Activated CD4-positive, alpha-beta T cell treated with anti-CD3 and anti-CD28 coated beads for 4 hours (primary cell): ENCODE measurements at places on chromosomes 6 and 20.
A peak's percentile ranks its signal among the peaks of the same experiment; 100 is the strongest.

DNA sequence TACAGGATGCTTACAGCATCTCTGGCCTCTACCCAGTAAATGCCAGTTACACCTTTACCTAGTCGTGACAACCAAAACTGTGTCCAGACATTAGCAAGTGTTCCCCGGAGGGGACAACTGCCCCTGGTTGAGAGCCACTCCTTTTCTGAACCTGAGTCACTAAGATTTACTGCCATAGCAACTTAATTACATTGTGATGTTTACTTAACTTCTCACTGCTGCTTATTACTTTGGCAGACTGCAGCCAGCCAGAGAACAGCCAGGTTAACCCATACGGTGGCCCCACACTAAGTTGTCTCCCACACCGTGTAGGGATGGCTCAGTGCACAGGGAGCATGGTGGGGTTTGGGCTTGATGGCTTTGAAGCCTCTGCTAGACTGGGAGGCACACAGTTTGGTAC is 204.7 kb upstream of the SULF2 start:
- no peak for DNase-seq

DNA sequence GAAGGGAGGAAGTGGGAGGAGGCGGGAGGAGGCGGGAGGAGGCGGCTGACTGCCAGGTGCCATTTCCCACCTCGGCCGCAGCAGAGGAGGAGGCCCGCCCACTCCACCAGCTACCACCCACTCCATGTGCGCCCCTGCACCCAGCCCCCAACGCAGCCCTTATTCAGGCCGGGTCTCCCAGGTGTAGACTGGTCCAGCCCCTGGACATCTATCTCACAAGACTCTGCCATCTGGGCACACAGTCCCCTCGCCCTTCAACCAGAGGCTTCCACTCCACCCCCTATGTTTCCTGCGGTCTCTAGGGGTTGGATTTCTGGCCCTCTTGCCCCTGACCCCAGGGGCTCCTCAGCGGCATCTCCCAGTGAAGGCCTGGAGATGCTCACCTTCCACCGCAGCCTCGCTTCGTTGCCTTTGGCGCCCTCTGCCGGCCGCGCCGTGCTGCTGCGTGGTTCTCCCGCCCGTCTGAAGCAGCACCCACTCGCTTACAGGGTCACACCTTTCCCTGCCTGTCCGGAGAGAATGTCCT is 32.6 kb upstream of the FAM83D start:
- DNase-seq = peak; percentile 83

DNA sequence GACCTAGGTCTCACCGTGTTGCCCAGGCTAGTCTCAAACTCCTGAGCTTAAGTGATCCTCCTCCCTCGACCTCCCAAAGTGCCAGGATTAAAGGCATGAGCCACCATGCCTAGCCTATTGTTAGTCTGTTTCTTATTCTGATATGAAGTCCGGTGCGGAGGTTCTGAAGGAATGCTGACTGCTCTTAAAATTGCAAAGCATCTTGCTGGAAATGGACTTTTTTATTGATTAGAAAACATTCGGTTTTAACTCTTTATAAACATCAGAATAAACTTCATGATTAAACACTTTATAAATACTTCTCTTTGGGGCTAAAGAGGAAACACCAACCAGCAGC is 3.2 kb downstream of the TNFAIP3 start:
- no peak for DNase-seq

DNA sequence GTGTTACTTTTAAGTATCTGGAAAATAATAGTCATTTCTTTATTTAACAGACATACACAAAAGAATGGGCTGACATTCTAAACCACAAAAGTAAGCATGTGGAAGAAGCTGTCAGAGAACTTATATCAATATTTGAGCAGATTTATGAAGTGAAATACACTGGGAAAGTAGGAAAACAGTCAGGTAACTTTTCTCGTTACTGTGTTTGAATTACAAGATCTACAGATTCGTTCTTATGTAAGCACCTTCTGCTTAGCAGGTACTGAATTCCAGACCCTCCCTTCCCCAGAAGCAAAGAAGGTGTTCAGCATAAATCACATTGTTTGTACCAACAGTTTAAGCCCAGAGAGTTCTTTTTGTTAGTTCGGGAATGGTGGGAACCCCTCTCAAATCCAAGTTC is 88.0 kb downstream of the DNAH8 start:
- no peak for DNase-seq

DNA sequence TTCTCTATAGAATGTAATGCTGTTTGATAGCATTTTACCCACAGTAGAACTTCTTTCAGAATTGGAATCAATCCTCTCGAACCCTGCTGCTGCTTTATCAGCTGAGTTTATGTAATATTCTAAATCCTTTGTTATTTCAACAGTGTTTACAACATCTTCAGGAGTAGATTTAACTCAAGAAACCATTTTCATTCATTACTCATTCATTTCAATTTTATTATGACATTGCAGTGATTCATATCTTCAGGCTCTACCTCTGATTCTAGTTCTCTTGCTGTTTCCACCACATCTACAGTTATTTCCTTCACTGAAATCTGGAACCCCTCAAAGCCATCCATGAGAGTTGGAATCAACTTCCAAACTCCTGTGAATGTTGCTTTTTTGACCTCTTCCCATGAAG is 93.7 kb downstream of the ZFAND3 start:
- DNase-seq = no peak
